ENCODE measurements at places on chromosomes 1 and 21. TPM values are rescaled to one million over a fixed set of nuclear protein-coding genes. Genes with fewer than 3 reads are reported as not detected.

SYPL2 gene
- 0.54 TPM for total RNA-seq

OXCT2 gene
- total RNA-seq, result 0.35 TPM

TNNT2 gene
- total RNA-seq, result not detected

KRTAP13-2 gene
- total RNA-seq, result not detected

ACTA1 gene
- not detected for total RNA-seq

GRCh38 chr1:155471026-155471425 is 91.6 kb downstream of the ASH1L start:
- DNase-seq, result no peak

Measured in H4 (cell line).